Hippocampal formation (tissue), 2 donors: ENCODE measurements at places on chromosomes 16 and 17.

GRCh38 chr16:56994311-56994710 lies 5.0 kb downstream of the NLRC5 start:
- no peak for DNase-seq

DNA sequence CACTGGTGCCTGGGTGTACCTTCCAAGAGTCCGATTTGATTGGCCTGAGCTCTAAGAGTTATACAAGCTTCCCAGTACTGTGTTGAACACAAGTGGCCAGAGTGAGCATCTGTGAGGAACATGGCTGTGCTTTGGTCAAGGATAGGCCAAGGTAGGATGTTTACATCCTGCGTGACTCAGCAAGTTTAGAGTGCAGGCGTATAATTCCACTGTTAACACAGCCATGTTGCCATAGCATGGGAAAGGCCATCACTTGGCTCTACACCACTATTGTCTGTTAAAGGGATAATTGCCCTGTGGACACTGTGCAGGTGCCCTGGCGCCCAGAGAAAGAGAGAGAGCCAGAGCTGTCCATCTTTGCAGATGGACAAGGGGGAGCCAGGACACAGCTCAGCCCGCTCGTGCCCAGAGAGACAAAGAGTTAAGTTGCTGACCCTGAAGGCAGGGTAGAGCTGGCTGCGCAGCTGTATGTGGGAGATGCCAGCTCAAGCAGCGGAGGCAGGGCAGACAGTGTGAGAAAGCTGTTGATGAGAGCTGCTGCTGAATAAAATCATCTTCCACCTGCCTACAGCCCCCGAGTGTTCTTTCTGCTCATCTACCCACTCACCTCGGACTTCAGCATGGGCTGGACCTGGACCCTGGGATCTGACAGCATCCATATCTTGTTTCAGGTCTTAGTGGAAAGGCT lies 11.7 kb downstream of the CFAP52 start:
- DNase-seq, result no peak

GRCh38 chr16:51938861-51939260 lies 608.1 kb downstream of the TOX3 start:
- DNase-seq, result no peak

GRCh38 chr16:20327444-20328041 lies at the start of gene GP2:
Gene GP2 (minus strand): TSS chr16:20327513. CDS start chr16:20326431, 1,082 bp downstream.
- DNase-seq, result no peak

DNA sequence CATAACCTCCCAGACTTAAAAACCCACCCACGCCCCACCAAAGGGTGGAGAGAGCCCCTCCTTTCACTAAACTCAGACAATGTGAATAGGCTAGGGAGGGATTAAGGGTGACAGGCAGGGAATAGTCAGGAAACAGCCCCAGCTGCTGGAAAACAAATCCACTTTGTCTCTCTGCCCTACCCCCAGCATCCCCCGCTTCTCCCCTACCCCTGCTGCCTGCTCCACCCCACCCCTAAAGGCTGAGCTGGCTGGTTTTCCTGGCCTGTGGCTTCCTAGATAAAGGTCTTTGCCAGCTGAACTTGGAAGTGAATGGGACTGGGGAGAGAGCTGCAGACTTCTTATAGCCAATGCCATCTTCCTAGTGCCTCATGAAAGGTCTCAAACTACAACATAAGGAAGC lies 15.0 kb downstream of the CAVIN1 start:
- DNase-seq, result peak; percentile 84
